ENCODE measurements at places on chromosomes 6 and 20.

DNA sequence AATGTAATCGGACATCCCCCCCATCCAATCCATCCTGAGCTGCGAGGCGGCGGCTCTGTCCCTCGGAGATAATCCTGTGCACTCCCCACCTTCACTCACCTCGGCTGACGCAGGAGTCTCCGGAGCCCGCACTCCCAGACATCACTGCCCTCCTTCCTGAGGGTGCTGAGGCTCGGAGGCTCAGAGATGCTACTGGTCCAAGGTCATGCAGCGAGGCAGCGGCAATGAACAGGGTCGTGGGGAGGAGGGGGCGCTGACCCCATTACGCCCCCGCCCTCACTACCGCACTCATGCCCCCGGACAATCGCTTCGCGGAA, 485 bp downstream of the ADISSP start:
- DNase-seq = no peak

GRCh38 chr6:45027126-45027525, 301.0 kb upstream of the RUNX2 start:
- no peak for DNase-seq

- DNase-seq = peak; percentile 91
These were observed 29.8 kb downstream of the RHAG start for GRCh38 chr6:49606721-49607390.

DNA sequence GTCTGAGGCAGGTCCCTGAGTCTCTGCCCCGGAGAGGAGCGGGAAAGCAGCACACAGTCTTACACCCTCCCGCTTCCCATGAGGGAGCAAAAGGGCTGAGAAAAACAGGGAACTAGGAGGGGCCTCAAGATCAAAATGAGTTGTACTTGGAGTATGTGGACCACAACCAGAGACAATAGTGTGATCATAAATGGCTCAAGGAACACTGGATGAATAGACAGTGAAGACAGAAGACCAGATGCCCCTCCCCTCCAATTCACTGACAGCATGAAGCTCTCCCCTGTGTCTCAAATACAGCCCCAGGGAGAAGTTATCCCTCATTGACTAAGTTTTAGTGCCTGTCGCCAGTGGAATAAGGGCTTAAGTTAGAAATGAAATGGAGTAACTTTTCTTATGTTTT, 191.0 kb downstream of the TFAP2A start:
- DNase-seq = no peak

GRCh38 chr6:123507582-123507981, 129.2 kb downstream of the TRDN start:
- DNase-seq = no peak

DNA sequence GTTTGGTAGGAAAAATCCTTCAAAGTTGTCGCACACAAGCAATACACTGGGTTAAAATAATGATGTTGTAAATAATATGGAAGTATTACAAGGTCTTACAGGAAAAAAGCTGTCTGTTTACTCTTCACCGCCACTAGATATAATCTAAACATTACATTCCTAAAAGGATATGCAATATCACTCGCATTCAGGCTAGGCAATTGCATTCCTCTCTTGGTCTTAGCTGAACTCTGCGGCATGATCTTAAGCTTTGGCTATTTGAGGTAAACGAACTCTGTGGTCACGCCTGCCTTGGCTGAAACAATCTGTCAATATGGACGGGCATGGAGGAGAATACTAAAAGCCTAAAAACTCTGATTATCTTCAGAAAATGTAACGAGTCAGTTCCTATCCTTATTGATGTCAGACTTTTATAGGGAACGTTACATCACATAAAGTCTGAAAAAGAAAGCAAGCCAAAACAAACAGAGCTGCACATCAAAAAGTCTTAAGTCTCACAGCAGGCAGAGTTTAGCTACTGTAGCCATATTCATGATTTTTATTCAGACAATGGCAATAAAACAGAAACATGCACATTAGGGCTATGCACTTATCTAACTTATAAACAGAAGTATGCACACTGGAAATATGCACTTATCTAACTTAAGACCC, 30.8 kb upstream of the FILIP1 start:
- peak; percentile 63 for DNase-seq

DNA sequence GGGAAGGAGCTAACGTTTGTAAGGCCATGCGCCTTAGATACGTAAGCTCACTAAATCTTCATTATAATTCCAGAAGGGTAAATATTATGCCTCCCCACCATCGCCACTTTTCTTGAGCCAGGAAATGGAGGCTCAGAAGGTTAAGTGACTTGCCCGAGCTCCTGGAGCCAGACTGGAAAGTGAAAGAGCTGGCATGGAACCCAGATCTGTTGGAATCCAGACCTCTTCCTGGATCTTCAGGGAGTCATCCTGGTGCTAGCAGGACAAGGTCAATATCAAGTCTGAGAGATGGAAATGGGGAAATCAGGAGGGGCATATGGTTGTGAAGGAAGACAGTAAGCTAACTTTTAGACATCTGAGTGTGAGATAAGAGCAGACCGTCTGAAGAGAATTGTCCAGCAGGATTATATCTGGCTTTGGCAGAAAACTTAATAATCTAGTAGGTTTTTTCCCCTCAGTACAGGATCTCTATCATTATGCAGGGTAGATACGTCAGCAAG, 6.2 kb downstream of the TMEM200A start:
- no peak for DNase-seq

- no peak for DNase-seq
These were observed 118.1 kb downstream of the VEGFA start for GRCh38 chr6:43887906-43888683.

- no peak for DNase-seq
These were observed 619.1 kb upstream of the FLRT3 start for GRCh38 chr20:14956538-14956937.

DNA sequence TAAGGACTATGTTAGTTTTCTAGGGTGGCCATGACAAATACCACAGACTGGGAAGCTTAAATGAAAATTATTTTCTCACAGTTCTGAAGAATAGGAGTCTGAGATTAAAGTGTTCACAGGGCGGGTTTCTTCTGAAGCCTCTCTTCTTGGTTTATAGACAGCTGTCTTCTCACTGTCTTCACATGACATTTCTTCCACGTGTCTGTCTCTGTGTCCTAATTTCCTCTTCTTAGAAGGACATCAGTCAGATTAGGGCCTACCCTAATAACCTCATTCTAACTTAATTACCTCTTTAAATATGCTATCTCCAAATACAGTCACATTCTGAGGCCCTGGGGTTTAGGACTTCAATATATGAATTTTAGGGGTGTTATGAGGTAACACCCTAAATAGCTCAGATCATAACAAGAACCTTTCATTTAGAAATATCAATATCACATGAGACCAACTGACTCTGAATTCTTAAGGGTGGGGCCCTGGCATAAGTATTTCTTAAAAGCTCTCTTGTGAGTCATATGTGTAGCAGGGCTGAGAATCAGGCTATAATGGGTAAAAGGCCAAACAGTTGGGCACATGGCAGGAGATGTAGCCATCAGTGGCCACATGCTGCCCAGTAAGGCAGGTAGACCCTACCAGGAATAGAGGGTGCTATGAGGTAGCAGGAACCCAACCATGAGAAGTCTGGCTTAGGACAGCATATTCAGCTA, 62.0 kb upstream of the TENT5A start:
- no peak for DNase-seq

- DNase-seq = no peak
These were observed 23.6 kb downstream of the THEMIS start for GRCh38 chr6:127877231-127877630.

DNA sequence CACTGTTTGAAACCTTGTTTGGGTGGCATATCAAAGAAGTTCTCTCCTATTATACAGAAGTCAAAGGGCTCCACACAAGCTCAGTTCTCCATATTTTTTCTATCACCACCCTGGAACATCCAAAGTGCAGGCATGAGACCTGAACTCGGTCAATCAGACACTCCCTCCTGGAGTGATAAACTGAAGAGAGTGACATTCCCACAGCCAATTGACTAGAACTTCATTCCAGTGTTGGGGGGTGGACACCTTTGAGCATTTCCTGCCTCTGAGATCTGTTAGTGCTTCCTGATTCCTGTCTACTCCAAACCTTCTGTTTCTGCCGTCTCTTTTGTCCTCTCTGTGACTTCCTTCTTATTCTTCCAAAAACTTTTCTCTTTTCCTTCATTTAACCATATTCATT, 220.7 kb upstream of the NOX3 start:
- no peak for DNase-seq

DNA sequence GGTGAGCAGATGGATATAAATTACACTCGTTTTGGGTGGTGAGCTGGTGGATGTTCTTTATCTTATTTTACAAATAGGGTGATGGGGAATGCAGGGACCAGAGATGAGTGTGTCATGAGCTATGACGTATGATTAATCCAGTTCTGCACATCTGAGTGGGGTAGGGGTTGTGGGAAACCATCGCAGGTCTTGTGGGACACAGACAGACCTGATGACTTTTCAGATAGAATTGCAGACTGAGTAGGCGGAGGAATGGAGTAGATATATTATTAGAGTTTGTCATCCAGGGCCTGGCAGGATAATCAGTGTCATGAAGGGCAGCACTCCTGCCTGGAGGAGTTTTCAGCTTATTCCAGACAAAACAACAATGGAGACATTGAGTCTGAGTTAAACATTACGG, 12.9 kb upstream of the DSP start:
- no peak for DNase-seq

- DNase-seq = no peak
These were observed 192.9 kb downstream of the AIG1 start for GRCh38 chr6:143253586-143253985.

DNA sequence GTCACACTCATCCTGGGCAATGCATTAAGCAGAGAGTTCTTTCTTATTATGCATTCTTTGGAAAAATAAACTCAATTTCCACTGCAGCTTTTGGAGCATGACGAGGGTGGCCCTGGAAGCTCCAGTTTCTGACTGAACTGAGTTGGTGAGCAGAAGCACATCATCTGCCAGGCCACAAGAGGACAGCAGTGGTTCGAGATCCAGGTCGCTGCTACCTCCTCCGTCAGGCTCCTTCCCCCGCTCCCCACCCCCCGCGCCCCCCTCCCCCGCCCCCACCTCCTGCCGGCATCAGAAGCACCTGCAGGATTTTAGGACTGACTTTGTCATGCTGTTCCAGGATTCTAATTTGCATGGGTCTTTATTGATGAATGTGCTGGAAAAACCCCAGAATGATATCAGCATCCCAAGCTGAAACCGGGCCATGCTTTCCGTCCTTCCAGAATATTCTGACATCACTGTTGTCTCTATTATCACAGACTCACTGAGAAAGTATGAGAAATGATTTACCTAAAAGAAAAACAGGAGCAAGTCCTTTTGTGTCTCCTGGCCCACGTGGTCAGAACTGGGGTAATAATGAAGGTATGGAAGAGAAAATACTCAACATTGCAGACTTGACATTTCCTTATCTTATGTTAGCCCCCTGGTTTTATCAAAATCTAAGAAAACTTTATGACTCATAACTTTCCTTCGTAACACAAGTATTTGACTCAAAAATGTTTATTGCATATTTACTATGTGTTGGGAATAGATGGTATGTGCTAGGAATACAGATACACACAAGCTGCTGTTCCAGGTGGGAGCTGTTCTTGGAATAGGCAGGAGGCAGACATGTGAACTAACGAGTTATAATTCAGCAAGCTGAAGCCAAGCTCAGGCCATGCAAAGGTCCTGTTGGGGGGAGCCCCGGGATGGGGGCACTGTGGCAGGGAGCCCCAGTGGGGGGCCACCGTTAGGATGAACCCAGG, 220.2 kb upstream of the EXOC2 start:
- DNase-seq = peak; percentile 65

- no peak for DNase-seq
These were observed 196.7 kb upstream of the KCNQ5 start for GRCh38 chr6:72425003-72425681.

DNA sequence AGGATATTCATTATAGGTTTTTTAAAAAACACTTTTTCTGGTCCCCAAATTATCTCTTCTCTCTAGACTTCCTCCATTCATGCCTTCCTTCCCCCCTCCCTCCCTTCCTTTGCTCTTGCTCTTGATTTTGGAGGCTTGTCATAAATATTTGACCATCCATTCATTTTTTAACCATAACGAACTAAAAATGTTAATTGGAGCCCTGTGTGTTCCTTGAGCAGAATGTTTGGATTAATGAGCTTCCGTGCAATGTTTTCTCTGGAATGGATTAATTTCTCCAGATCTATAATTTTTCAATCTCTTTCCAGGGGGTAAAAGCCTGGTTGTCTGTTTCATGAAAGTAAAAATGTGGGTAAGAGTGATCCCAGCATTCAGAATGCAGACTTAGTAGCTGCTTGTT, 155.5 kb downstream of the ESR1 start:
- DNase-seq = no peak

- peak; percentile 54 for DNase-seq
These were observed 46.1 kb upstream of the TMEM217 start for GRCh38 chr6:37303891-37304503.

All from eye (tissue), 1 donor.